ENCODE measurements at places on chromosomes 2 and 18. TPM values are rescaled to one million over a fixed set of nuclear protein-coding genes. Genes with fewer than 3 reads are reported as not detected.

DNA sequence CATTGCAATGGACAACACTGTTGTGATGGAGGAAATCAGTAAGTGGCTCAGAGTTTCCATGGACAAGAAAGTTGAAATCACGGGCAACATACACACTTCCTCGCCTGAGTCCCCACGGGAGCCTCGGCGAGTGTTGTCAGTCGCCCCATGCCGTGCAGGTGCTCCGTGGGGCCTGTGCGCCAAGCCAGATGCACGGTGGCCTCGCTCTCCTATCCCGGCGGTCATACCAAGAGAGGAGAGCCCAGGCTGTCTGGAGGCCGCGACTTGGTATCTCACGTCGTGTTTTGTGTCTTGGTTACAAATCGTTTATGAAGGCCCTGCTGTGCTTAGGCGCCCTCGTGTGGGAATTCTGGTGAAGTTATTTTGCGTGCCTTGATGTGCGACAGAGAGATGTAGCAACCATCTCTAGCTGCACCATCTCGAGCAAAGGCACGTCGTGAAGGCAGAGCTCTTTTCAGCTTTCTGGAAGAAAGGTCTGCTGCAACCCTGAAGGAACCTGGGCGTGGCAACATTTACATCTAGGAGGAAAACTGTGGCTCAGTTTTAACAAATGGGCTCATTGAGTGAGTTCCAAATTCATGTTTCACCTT is 21.8 kb downstream of the ATG4B start:
- peak; percentile 57 for DNase-seq
- H3K27ac ChIP-seq: no peak overlapping the region
- H3K27me3 ChIP-seq: no peaks in the 10 kb centered on the region
- H3K4me3 ChIP-seq: no peak overlapping the region

- H3K4me3 ChIP-seq: no peak overlapping the region
- no peaks in the 10 kb centered on the region for H3K36me3 ChIP-seq
- no peak for DNase-seq
- no peaks in the 10 kb centered on the region for H3K4me1 ChIP-seq
- no peaks in the 10 kb centered on the region for H3K27me3 ChIP-seq
Observed at GRCh38 chr2:19140463-19141208, 217.8 kb downstream of the OSR1 start.

DNA sequence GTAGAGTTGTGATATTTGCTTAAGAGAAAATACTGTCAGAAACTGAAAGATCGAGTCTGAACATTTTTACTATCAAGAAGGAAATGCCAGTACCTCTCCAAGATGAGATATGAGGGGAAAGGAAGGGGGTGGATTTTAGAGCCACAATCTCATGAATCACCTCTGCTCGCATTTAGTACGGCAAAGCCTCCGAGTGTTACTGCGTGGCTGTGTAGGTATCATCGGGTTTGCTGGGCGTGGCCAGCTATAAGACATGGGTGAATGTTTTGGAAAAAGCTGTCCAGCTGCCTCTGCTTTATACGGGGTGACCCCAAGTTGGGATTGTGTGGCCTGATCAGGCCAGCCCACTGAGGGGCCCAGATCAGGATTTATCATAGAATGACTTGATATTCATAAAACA is 826.4 kb downstream of the SOCS6 start:
- no peak overlapping the region for H3K27ac ChIP-seq
- no peaks in the 10 kb centered on the region for H3K4me1 ChIP-seq
- no peak for DNase-seq

The PRKAG3 gene
- not detected for total RNA-seq

GRCh38 chr2:7924023-7924762 is 757.7 kb upstream of the ID2 start:
- no peak for DNase-seq
- H3K4me3 ChIP-seq: no peak overlapping the region
- peaks cover 8% of the 10 kb centered on the region for H3K36me3 ChIP-seq
- H3K27ac ChIP-seq: no peak overlapping the region
- H3K27me3 ChIP-seq: no peaks in the 10 kb centered on the region
- H3K4me1 ChIP-seq: peaks cover 12% of the 10 kb centered on the region

The ALPG gene
- not detected for total RNA-seq

The ALPP gene
- total RNA-seq: not detected

GRCh38 chr2:58862244-58862643 is 621.1 kb upstream of the FANCL start:
- DNase-seq: no peak
- no peak overlapping the region for H3K4me3 ChIP-seq
- H3K27me3 ChIP-seq: no peaks in the 10 kb centered on the region
- H3K36me3 ChIP-seq: no peaks in the 10 kb centered on the region
- H3K27ac ChIP-seq: no peak overlapping the region

The LYG2 gene
- not detected for total RNA-seq

GRCh38 chr2:233387667-233388528 is 33.6 kb downstream of the DGKD start:
- peaks cover 22% of the 10 kb centered on the region for H3K36me3 ChIP-seq
- H3K4me3 ChIP-seq: no peak overlapping the region
- no peak for DNase-seq
- H3K4me1 ChIP-seq: peaks cover 27% of the 10 kb centered on the region

DNA sequence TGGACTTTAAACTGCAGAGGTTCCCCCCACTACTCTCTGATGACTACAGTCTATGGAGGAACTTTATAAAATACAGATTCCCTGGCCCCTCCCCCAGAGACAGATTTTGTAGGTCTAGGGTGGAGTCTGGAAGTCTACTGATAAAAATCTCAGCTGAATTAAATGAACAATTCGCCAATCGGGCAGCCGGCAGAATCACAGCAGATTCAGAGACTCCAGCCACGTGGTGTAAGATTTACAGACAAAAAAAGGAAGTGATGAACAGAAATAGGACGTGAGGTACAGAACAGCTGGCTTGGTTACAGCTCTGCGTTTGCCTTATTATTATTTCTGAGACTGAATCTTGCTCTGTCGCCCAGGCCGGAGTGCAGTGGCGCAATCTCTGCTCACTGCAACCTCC is 21.4 kb upstream of the MTA3 start:
- no peaks in the 10 kb centered on the region for H3K27me3 ChIP-seq
- DNase-seq: no peak
- H3K27ac ChIP-seq: no peak overlapping the region

The LIPG gene
- total RNA-seq: not detected

The IHH gene
- not detected for total RNA-seq

The NOSTRIN gene
- not detected for total RNA-seq

- peaks cover 35% of the 10 kb centered on the region for H3K27me3 ChIP-seq
- H3K36me3 ChIP-seq: no peaks in the 10 kb centered on the region
- H3K4me3 ChIP-seq: no peak overlapping the region
- H3K27ac ChIP-seq: no peak overlapping the region
- no peak for DNase-seq
Observed at GRCh38 chr18:24490539-24490938, 30.1 kb downstream of the HRH4 start.

GRCh38 chr2:133413863-133414262 is 154.4 kb downstream of the NCKAP5 start:
- no peak for DNase-seq
- H3K27ac ChIP-seq: no peak overlapping the region
- no peaks in the 10 kb centered on the region for H3K4me1 ChIP-seq
- no peaks in the 10 kb centered on the region for H3K27me3 ChIP-seq
- no peak overlapping the region for H3K4me3 ChIP-seq

The FER1L5 gene
- not detected for total RNA-seq

- H3K4me3 ChIP-seq: no peak overlapping the region
- no peaks in the 10 kb centered on the region for H3K27me3 ChIP-seq
- no peak for DNase-seq
- no peak overlapping the region for H3K27ac ChIP-seq
- no peaks in the 10 kb centered on the region for H3K36me3 ChIP-seq
Observed at GRCh38 chr2:60294901-60295635, 258.4 kb downstream of the BCL11A start.

The ITGA4 gene
- 252 TPM for total RNA-seq

DNA sequence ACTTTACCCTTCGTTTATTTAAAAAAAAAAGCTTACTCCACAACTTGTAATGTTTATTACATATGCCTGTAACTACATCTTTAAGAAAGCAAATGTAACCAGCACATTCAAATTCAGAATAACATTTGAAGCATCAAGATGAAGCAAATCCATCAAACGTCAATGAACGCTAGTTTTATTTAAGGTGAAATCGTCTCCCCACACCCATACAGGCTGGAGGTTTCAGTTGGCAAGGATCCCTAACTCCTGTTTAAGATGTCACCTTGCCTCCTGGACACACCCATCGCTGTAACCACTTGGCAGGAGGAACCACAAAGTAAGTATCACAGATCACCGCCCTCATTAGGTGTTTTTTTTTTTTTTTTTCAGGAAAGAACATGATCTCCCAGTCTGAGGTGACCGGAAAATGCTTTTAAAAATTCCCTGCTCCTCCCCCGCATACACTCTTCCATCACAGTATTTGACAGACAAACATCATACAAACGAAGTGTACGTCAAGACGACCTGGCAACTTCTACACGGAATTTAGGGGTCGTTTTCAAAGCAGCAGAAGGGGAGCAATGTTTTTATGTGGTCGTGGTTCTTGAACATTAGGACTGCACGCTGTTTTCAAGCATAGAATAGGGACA is 19.7 kb upstream of the STPG4 start:
- peaks cover 58% of the 10 kb centered on the region for H3K4me1 ChIP-seq
- peak overlapping the region; percentile 95 for H3K27ac ChIP-seq
- peak overlapping the region; percentile 94 for H3K4me3 ChIP-seq
- H3K36me3 ChIP-seq: peaks cover 47% of the 10 kb centered on the region

DNA sequence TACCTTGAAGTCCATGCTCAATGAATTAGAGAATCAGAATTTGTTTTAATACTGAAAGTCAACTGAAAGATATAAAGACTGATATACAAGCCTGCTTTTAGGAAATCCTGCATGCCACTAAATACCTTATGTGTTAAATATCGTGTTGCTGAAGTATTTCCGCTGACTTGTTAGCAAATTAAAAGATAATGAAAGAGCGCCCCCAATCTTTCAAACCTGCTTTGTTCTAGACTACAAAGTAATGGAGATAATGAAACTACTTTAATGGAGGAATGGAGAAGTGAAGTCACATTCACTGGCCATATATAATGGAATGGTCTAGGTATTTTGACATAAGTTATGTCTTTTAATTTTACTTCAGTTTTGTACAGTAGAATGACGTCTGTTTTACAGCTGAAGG is 95.7 kb downstream of the ASXL3 start:
- no peaks in the 10 kb centered on the region for H3K27me3 ChIP-seq
- H3K4me3 ChIP-seq: no peak overlapping the region
- H3K27ac ChIP-seq: no peak overlapping the region
- DNase-seq: no peak
- no peaks in the 10 kb centered on the region for H3K4me1 ChIP-seq
- no peaks in the 10 kb centered on the region for H3K36me3 ChIP-seq

DNA sequence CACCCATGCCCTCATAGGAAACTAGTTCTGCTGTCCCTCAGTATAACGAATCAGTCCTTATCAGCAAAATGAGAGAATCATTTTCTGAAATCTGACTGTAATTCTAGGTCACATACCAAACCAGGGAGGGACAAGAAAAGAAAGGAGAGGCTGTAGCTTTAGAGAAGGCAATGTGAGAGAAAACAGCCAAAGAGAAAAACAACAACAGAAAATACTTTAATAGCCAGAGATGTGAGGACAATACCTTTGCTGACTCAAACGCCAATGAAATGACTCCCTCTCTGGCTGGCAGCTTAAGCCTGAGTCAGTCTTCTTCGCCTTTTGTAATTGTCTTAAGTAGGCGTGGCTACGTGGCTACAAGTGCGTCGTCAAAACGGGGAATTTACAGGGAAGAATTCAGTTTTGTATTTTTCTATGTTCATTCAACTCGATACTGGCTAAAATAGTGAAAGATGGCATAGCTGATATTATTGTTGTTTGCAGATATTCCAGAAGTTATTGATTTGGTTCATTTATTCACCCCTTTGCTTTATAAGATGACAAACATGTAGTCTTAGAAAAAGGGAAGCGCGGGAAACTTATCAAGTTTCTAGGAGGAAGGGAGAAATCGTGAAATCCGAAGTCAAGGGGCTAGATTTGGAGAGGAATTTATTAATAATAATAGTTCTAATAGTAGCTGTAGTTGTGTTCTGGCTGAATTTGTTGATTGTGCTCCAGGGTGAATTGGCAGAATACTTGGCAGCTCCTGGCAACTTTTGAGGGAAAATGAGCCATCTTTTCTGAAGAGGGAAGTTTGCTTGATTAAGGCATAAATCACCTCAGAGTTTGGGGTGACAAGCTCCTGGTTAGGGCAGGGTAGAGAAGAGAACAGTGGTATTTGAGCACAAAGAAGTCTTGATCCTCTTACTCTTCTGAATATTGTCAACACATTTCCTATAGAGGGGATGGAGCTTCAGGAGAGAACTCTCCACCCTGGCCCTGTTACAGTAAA is at the start of gene IL1A:
IL1A (minus strand) TSS at position 295 of the 991 bp plus-strand sequence. CDS start 723 bp downstream, outside the sequence.
- H3K4me3 ChIP-seq: peak within 1 kb of the TSS; percentile 48
- DNase-seq: no peak
- peak within 1 kb of the TSS; percentile 40 for H3K27ac ChIP-seq
- peaks cover 55% of the 10 kb centered on the region for H3K4me1 ChIP-seq

The DUSP2 gene
- 42.5 TPM for total RNA-seq

The POMC gene
- 2.7 TPM for total RNA-seq

The SNORC gene
- total RNA-seq: 1.3 TPM

GRCh38 chr2:54149638-54150441 is 34.4 kb downstream of the ACYP2 start:
- no peak for DNase-seq
- no peaks in the 10 kb centered on the region for H3K27me3 ChIP-seq
- no peak overlapping the region for H3K27ac ChIP-seq

GRCh38 chr2:190668892-190669291 is 20.0 kb downstream of the NAB1 start:
- H3K27me3 ChIP-seq: no peaks in the 10 kb centered on the region
- H3K36me3 ChIP-seq: peaks cover 42% of the 10 kb centered on the region
- H3K27ac ChIP-seq: no peak overlapping the region
- H3K4me3 ChIP-seq: no peak overlapping the region

DNA sequence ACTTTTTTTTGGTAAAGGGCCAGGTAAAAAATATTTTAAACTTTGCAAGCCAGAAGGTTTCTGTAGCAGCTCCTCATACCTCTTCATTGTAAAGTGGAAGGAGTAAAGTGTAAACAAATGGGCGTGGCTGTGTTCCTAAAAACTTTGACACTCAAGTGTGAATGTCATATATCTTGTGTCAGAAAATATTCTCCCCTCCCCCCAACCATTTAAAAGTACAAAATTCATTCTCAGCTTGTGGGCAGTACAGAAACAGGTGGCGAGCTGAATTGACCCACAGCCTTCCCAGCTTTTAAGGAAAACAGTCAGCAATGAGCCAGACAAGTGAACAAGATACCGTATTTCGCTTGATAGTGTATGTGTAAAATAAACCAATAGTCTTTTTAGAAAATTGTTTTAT is 4.0 kb downstream of the YPEL5 start:
- H3K4me1 ChIP-seq: peaks cover 34% of the 10 kb centered on the region
- peaks cover 30% of the 10 kb centered on the region for H3K36me3 ChIP-seq
- H3K27me3 ChIP-seq: no peaks in the 10 kb centered on the region
- H3K4me3 ChIP-seq: no peak overlapping the region
- DNase-seq: no peak
- H3K27ac ChIP-seq: no peak overlapping the region

DNA sequence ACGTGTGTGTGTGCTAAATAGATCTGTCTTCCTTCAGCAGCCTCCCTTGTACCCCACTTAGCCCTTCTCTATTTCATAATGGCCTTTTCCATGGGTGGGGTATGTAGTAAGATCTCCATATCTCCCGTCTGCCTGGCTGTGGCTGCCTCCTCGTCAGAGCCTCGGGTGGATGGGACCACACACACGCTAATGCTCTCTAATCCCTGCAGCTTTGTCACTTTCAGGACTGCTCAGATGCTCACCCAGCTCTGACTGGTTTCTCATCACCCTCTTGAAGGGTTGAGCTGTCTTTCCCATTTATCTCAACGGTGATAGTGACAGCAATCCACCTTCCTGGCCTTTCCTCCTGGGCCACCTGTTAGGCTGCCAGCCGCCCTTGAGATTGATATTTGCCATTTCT is 95.3 kb downstream of the DCC start:
- DNase-seq: no peak
- H3K36me3 ChIP-seq: no peaks in the 10 kb centered on the region
- H3K27me3 ChIP-seq: no peaks in the 10 kb centered on the region

Data from activated CD4-positive, alpha-beta memory T cell treated with anti-CD3 and anti-CD28 coated beads, Interleukin-2, amount 10 ng/mL, durations not matched to agents 7 days and 5 days (primary cell).